Tibial artery (tissue), 4 donors: ENCODE measurements at places on chromosomes 5 and 9.

DNA sequence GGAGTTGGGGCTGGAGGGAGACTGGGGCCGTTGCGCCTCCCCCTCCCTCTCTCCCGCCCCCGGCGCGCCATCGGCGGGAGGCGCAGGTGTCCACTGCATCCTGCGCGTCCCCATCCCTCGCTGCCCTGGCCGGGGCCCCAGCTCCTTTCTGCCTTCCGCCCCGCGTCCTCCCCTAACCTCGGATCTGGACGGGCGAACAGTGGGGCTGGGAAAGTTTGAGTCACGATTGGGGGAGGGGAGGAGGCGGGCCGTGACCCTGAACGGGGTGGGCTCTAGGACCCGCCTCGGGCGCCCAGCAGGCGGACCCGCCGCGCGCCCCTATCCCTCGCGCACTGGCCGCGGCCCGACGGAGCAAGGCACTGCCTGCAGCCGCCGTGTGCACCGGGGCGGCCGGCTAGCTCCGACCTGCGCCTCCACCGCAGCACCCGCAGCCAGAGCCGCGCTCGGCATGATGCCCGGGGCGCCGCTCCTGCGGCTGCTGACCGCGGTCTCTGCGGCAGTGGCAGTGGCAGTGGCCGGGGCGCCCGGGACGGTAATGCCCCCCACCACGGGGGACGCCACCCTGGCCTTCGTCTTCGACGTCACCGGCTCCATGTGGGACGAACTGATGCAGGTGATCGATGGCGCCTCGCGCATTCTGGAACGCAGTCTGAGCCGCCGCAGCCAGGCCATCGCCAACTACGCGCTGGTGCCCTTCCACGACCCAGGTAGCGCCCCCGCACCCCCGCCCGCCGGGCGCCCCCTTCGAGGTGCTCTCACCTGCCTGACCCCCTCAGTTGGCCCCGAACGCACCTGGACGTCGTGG, at the start of gene HMCN2:
Gene HMCN2, plus strand, starts transcription at position 330 of the 805 bp plus-strand sequence. Its CDS starts 119 bp downstream, at position 449.
- peak; percentile 63 for DNase-seq

DNA sequence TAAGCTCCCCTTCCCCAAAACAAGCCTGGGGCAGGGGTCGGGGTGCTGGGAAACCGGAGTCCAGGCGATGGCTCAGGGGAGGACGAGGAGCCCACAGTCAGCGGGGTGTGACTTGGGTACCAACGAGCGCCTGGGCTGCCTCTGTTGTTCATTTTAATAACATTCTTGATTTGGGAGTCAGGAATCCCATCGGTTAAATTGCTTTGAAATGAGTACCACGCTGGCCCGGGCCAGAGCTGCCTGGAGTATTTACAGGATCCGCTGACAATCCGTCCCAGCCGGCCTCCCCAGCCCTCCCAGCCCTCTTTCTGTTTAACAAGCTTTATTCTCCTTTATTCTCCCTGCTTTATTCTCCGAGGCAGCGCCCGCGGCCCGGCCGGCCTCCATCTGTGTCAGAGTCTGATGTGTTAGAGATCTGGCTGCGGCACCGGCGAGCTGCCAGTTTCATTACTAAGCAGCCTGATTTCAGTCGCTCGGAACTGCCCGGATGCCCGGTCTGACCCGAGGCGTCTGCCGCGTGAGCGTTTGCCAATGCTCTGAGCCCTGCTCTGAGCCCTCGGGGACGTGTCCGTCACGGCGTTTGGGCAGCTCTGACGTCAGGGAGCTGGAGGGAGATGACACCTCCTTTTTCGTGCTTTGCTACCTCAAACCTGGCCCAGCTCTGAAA, 16.5 kb upstream of the QRFP start:
- peak; percentile 86 for DNase-seq

- DNase-seq, result no peak
These were observed 1.4 kb upstream of the ADAMTSL2 start for GRCh38 chr9:133532937-133533668.

DNA sequence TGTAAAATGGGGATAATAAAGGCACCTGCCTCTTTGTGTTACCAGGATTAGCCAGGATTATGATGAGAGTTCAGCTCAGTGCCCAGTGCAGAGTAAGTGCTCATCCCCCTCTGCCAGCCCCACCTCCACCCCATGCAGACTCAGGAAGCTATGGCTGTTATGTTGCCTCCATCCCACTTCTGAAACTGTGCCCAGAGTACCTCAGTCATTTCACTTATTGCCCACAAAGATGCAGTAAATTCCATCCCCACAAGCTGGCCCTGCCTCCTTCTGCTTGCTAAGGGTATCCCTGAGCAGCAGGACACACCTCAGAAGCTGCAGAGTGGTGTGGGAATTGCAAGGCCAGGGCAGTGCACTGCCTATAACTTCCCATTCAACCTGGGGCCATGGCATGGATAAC, 415.1 kb downstream of the SPOCK1 start:
- no peak for DNase-seq

DNA sequence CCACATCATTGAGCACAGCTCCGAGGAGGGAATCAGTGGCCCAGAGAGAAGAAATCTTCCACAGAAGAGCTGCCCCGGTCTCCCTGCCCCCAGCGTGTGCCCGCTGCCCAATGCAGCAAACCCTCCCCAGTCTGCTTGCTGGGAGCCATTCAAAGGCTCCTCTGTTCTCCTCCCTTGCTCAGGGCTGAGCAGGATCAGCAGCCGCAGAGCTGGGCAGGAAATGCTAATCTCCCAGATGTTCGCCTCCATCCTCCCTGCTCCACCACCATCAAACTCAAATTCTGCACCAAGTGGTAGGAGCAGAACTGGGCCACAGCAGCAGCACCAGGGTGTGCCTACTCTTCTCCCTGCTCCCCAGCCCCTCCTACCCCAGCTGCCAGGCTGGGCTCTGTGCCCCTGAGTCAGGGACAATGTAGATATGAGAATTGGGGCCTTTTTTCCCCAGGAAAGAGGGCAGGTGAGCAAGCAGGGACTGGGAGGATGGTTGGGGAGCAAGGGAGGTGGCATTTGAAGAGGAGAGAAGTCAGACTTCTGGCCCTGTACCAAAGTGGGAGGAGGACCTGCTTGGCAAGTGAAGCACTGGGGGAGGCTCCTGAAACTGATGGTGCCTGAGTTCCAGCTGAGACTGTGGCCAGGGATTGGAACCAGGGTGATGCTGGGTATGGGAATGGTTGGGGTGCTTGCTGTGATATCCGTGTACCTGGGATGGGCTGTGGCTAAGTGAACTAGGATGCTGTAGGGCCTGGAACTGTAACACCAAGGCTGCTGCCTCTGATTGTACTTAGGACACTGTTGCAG, 1.9 kb upstream of the PCDH1 start:
- DNase-seq, result no peak

DNA sequence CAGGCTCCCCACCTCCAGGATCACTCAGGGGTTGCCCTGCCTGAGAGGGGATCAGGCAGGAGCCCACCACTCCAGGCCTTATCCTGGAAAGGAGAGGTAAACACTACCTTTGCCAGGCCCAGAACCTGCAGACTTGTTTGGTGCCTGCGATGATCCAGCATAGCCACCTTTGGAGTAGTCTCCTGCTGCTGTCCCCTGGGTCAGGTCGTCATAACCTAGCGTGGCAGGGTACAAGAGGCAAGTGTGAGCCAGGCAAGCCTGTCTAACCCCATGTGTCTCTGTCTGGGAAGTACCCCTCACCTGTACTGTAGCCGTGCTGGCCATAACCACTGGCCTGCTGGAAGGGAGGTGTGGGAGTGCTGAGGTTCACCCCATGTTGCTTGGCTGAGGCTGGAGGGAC, 106.1 kb downstream of the UBE2R2 start:
- no peak for DNase-seq

DNA sequence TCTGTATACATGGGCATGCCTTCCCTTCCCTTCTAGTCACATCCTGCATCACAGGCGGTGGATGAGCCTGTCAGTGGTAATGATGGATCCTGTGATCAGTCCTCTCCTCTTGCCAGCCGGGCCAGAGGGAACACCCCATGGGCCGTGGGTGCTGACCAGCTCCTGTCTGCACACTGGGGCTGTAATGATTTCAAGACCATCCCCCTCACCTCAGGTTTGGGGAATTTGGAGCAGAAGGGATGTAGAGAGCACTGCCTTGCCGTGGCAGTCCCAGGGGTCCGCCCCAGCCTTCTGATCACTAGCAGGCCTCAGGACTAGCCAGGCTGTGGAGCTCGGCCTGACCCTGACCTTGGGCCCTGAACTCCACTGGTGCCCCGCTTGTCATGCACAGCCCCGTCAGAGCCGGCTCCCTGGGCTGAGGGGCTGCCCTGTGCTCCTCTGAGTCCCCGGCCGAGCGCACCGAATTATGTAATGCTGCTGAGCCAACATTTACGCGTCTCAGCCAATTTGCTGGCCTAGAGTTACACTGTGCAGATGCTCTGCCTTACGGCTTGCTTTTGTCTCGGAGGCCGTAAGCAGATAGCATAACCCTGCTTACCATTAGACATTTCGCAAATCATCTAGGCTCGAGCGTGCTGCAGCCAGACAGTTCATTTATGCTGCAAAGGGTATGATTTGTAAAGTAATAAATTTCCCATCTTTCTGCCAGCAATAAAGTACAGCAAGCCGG, 155.3 kb downstream of the MACROH2A1 start:
- DNase-seq, result peak; percentile 58

- no peak for DNase-seq
These were observed 67.7 kb upstream of the LMX1B start for GRCh38 chr9:126546036-126546435.

DNA sequence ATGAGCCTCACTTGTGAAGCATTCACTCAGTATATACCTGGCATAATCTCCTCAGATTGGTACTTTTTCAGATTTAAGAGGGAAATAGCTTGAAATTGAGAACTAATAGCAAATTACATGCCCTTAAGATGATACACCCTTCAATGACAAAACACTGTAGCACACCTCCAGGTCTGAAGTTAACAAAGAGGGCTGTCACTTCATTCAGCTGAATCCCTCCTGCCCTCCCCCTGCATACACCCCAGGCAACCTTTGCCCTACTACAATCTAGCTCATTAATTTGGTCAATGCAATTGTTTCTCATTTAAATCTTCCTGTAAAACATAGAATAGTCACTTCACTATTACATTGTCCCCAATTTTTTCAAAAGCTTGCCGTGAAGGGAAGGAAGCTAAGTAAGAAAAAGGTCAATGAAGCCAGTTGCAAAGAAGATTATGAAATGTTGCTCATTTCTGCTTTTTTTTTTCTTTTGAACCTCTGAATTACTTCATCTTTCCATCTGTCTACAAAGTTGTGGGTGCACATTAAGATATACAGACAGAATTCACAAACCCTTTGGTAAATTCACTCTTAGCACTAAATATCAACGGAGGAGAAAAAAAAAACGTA, 294.8 kb upstream of the PTGER4 start:
- no peak for DNase-seq

DNA sequence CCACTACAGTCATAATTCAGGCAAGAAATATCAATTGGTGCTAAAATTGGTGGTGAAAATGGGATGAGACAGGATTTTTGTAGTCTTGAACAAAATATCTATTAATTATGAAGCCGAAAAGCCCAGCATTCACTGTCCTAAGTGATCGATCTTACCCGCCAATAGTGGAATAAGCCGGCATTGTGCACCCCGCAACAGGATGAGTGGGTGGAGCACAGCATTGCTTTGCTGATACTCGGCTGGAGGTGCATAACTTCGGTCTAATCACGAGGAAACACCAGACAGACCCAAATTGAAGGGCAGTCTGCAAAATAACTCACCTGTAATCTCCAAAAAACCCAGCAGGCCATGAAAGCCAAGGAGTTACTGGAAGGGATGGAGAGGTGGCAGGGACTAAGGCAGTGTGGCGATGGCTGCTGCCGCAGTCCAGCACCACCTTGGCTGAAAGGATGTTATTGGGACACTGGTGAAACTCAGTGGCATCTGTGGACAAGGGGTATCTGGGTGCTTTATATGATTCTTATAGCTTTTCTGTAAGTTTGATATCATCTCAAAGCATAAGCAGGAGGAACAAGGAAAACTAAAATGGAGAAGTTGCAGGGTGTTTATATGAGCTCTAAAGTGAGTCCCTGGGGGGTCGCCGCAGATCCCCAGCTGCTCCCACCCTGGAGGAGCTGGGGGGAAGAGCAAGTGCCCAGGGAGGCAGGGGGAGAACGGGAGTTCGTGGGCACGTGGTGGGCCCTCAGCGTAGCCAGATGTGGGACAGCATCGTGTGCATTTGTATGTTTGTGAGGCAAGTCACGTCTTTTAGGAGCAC, 45.2 kb downstream of the AHRR start:
- no peak for DNase-seq

- DNase-seq, result no peak
These were observed 65.3 kb upstream of the ADRB2 start for GRCh38 chr5:148760945-148761638.

DNA sequence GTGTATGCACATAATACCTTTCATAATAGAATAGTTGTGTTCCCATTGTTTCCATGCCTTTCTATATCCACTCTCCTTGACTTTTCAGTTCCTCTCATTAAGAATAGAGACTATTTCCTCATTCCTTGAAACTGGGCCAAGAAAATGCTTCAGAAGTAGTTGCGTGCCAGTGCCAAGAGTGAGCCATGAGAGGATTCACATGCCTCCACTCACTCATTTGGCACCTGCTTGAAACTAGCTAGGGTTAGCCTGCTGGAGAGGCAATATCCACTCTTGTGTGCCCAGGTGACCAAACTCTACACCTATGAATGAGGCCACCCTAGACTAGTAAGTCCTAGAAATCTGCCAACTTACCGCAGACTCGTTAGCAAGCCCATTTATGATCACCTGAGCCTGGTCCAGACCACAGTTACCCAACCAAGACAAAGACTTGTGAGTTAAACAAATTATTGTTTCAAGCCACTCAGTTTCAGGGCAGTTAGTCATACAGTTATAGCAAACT, 276.3 kb downstream of the EPB41L4A start:
- no peak for DNase-seq

GRCh38 chr5:26669523-26669922, 368.9 kb downstream of the CDH9 start:
- no peak for DNase-seq
